ENCODE measurements at places on chromosomes 13 and 19.
A peak's percentile ranks its signal among the peaks of the same experiment; 100 is the strongest.

DNA sequence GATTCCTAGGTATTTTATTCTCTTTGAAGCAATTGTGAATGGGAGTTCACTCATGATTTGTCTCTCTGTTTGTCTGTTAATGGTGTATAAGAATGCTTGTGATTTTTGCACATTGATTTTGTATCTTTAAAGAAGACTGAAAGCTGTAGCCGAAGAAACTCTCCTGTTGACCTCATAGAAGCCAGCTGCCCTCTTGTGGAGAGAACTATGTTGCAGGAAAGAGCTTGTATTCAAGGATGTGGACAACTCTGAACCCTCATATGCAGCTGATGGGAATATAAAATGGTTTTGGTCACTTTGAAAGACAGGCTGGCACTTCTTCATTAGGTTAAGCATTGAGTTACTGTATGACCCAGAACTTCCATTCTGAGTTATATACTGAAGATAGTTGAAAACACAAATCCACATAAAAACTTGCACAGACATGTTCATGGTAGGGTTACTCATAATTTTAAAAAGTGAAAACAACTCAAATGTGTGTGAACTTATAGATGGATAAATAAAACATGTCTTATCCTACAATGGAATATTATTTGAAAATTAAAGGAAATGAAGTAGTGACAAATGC lies 65.8 kb upstream of the SLITRK6 start:
- DNase-seq: no peak

DNA sequence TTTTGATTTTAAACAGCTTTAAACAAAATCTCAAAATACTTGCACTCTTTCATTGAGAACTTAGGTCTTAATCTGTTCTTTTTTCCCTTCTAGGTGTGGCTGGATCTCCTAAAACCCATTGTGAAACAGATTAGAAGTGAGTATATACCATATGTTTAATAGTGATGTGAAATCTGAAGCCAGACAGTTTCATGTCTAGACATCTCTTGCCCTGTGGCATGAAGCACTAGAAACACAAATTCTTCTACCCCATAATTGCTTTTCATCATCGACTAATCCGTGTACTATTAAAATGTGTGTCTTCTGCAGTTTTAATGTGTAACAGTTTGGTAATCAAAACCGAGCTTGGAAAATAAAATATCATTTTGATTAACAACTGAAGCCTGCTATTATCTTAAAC lies 188.2 kb upstream of the RNF113B start:
- no peak for DNase-seq

- no peak for DNase-seq
Measured at GRCh38 chr13:50340146-50340545, 324.9 kb downstream of the KCNRG start.

- no peak for DNase-seq
Measured at GRCh38 chr19:17402982-17403855, 2.2 kb downstream of the BST2 start.

- peak; percentile 99 for DNase-seq
Measured at GRCh38 chr19:43950834-43951645, at the start of gene ZNF221. Gene ZNF221, plus strand, starts transcription at chr19:43951228. Its CDS starts 11,499 bp downstream, at chr19:43962727.

GRCh38 chr19:55362990-55363716 lies at the start of gene GARIN5B:
Gene GARIN5B, minus strand, starts transcription at chr19:55363260. Its CDS starts 194 bp downstream, at chr19:55363066.
- DNase-seq: no peak

DNA sequence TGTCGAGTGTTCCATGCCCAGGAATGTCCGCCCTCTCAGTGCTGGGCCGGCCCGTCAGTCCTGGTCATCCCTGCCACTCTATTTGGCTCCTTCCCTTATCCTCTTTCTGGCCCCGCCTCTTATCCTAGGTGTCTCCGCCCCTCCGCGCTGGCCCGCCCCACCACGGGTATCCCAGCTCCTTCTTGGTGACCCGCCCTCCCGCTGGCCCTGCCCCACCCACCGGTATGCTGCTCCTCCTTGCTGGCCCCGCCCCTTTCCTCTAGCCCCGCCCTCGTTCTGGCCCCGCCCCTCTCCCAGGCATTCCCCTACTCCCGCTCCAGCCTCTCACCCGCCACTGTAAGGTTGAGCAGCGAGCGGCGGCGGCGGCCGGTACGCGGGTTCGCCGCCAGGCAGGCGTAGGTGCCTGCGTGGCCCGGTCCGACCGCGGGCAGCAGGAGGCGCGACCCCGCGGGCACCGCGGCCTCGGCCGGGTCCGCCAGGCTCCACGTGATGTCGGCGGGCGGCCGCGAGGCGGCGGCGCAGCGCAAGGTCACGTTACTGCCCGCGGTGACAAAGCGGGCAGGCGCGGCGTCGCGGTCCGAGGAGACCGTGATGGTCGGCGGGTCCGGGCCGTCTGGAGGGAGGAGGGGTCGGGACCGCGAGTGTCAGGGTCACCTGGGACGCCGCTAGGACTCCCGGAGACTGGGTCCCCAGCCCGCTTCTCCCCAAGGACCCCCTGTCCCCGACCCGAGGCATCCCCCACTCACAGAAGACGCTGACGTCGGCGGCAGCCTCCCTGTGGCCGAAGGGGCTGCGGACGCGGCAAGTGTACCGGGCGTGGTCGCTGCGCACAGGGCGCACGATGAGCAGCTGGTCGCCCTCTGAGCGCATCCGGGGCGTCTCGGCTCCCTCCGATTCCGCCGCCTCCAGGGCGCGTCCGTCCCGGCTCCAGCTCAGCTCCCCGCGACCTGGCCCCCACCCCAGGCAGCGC lies 2.0 kb downstream of the VSIG10L start:
- peak; percentile 96 for DNase-seq

DNA sequence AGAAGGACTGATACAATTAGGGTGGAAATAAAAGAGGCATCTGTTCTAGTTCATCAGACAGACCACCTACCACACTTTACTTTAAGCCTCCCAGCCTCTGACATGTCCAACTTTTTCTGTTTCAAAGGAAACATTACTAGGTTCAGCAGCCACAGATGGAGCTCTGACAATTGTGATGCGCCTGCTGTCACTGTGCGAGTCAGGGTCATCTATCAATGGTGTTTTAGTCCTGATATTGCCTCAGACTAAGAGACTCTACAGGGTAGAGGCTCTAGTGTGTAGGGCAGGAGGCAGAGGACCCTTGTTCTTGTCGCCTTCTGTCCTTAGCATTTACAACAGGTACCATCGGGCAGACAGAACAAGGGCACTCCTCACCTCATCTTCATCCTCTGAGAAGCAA lies 685.0 kb upstream of the SGCG start:
- no peak for DNase-seq

- DNase-seq: no peak
Measured at GRCh38 chr13:50676602-50677001, 166.9 kb downstream of the DLEU7 start.

- DNase-seq: no peak
Measured at GRCh38 chr19:22332924-22333323, 46.7 kb downstream of the ZNF729 start.

GRCh38 chr13:69796256-69796655 lies 311.4 kb upstream of the ATXN8OS start:
- no peak for DNase-seq

- DNase-seq: no peak
Measured at GRCh38 chr13:113670541-113670940, 3.5 kb downstream of the GRK1 start.

DNA sequence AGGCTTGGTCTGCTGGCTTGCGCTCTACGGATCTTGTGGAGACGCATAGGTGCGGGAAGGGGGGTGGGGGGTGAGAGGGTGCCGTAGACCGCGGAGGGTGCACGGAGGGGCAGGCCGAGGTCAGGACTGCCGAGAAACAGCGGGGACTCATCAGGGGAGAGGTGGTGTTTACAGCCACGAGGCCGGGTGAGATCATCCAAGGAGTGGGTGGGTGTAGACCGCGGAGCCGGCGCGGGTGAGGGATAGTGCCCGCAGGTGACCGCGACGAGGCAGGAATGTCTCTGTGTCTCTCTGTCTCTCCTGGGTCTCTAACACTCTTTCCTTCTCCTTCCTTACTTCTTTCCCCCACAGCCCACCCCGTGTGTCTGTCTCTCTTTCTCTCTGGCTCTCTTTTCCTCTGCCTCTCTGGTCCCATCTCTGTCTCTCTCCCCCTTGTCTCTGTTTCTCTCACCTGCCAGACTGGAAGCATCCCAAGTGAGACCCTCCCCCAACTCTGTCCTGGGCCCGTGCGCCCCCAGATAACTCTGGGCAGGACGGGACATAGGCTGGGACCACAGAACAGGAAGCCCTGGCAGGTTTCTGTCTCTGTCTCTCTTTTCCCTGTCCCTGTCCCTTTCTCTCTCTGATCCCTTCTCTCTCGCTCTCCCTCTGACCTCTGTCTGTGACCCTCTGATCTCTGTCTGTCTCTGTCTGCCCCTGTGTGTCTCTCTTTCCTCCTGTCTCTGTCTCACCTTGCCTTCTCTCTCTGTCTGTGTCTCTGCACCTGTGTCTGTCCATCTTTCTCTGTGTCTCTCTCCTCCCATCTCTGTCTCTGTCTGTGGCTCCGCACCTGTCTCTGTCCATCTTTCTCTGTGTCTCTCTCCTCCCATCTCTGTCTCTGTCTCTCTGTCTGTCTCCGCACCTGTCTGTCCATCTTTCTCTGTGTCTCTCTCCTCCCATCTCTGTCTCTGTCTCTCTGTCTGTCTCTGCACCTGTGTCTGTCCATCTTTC lies 1.8 kb upstream of the KLK4 start:
- DNase-seq: no peak

GRCh38 chr19:8577247-8577646 lies at the start of gene MYO1F:
Gene MYO1F, minus strand, starts transcription at chr19:8577442. Its CDS starts 133 bp downstream, at chr19:8577309.
- no peak for DNase-seq

GRCh38 chr19:11410682-11411081 lies 8.4 kb downstream of the RGL3 start:
- DNase-seq: no peak

DNA sequence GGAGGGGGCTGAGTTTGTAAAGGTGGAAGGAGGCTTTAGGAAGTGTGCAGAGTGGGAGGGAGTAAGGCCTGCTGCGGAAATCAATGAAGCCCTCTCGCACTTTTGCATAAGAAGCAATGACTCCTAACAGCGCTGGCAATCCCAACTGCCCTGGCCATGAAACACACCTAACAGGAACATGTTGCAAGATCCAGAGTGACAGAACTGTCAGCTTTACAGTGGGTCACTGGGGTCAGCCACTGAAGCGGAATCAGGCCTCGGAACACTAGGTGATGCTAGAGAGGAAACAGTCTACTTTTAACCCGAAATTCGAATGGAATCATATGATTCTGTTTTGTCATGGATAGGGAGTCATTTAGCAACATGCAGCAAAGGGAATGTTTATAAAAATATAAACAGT lies 54.4 kb downstream of the FGF14 start:
- no peak for DNase-seq

- DNase-seq: no peak
Measured at GRCh38 chr19:45769821-45770191, 754 bp upstream of the SIX5 start.

- peak; percentile 93 for DNase-seq
Measured at GRCh38 chr13:79936368-79937136, 404.4 kb downstream of the SPRY2 start.

DNA sequence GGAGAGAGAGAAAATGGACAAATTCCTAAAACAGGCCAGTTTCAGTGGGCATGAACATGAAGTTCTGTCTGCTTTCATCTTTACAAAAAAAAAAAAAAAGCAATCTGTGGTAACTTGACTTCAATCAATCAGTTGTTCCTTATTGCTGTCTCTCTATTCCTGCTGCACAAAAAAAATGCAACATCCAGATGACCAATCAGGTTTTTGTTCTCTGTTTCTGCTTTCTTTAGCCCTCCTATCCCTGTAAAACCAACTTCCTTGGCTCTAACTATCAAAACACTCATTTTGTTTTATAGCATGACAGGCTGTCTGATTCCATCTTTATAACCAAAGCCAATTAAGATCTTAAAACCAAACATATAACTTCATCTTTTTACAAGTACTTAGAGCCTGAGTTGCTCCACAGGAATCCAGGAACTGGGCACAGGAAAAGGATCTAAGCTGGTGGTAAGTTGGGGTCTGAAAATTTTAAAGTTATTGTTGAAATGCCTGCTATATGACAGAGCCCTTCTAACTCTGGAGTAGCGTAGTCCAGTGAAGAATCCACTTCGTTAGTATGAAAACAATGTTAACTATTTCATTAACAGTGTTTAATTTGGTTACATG lies at the start of gene FPR3:
Gene FPR3, plus strand, starts transcription at position 273 of the 606 bp plus-strand sequence. CDS start 28,592 bp downstream, outside the sequence.
- DNase-seq: no peak

DNA sequence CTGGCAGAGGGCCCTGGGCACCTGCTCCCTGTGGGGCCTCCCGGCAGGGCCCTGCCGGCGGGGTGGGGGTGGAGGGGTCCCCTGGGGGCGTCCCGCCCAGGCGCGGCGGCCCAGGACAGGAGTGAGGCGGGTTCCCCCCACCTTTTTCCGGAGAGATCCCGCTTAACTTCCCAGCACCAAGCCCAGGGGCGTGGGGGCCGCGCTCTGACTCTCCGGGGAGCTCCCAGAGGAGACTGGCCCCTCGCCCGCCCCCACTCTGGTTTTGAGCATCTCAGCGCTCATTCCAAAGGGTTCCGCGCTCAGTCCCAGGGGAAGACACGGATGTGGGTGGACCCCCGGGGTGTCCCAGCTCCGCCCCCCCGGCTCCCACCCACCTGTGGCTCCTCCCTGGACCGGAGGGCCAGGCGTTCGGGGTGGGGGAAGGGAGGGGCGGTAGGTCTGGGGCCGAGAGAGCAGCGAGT lies 476 bp downstream of the C2CD4C start:
- DNase-seq: no peak

GRCh38 chr13:34808649-34809048 lies 133.4 kb upstream of the NBEA start:
- DNase-seq: no peak

- no peak for DNase-seq
Measured at GRCh38 chr19:1773184-1773583, 19.9 kb downstream of the ONECUT3 start.
